ENCODE measurements at places on chromosomes 1 and 21.

- no peak for DNase-seq
Measured at GRCh38 chr1:180946056-180946455, 33.4 kb downstream of the KIAA1614 start.

DNA sequence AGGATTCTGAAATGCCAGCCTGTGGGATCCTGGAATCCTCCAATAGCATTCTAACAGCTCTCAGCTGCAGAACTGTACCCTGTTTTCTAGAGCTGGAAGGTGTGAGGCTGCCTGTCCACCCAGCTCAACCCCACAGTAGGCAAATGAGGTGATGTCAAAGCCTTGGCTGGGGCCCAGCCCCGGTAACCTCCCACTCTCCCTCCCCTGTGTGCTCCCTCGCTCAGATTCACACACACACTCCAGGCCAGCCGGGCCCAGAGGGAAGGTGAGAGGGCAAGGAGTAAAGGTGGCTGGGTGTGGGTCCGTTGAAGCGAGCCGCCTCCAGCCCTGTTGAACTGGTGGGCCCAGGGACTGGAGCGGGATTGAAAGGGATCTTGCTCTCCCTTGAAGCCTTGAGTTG lies at the start of gene BSND:
Gene BSND, plus strand, starts transcription at position 257 of the 400 bp plus-strand sequence. CDS start 254 bp downstream, outside the sequence.
- DNase-seq: no peak

DNA sequence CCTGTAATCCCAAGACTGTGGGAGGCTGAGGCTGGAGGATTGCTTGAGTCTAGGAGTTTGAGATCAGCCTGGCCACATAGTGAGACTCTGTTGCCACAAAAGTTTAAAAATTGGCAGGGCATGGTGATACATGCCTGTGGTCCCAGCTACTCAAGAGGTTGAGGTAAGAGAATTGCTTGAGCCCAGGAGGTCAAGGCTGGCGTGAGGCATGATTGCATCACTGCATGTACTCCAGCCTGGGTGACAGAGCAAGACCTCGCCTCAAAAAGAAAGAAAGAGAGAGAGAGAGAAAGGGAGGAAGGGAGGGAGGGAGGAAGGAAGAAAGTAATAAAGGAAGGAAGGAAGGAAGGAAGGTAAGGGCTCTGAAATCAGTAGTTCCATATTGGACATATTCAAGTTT lies 25.0 kb downstream of the GLUL start:
- DNase-seq: no peak

GRCh38 chr1:178659789-178660208 lies 65.2 kb upstream of the RALGPS2 start:
- no peak for DNase-seq

DNA sequence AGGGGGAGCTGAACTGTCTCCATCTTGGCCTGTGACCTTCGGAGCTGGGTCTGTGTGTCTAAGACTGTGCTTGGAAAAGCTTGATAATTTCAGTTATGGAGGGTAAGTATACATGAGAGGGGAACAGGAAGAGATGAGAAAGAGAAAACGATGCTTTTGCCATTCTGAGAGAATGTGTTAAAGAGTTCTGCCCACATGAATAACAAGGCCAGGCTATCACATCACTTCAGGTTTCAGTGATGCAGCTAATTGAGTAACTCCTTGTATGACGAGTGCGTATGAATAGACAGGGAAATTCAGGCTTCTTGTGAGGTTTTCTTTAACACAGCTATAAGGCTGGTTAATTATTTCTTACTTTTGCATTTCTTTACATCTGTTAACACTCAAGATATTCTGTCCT lies 81.0 kb downstream of the PLPPR5 start:
- no peak for DNase-seq

DNA sequence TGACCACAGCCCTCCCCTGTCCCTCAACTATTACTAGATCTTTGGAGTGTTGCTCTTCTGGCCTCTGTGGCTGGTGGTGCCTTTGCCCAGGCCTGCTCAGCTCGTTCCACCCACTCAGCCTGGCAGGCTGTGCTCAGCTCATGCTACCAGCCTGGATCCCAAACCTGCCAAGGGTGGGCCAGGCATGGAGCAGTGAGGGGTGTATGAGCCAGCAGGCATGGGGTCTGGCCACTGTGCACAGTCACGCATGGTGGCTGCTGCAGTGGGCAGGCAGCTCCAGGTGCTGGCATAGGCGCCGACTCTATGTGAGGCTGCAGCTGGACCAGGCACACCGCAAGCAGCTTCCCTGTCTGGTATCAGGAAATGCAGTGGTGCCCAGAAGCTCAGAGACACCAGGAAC lies 449.9 kb downstream of the MATN1 start:
- DNase-seq: no peak

GRCh38 chr1:7656557-7657215 lies 114.4 kb upstream of the VAMP3 start:
- no peak for DNase-seq

- DNase-seq: no peak
Measured at GRCh38 chr1:172391976-172392375, 28.5 kb upstream of the C1orf105 start.

- peak; percentile 38 for DNase-seq
Measured at GRCh38 chr1:154970631-154971340, at the start of gene SHC1. Gene SHC1 (minus strand): TSS chr1:154970747. CDS start chr1:154970526, 221 bp downstream.

- no peak for DNase-seq
Measured at GRCh38 chr1:219985169-219985568, 56.8 kb upstream of the SLC30A10 start.

- no peak for DNase-seq
Measured at GRCh38 chr1:154759196-154759595, 110.9 kb downstream of the KCNN3 start.

DNA sequence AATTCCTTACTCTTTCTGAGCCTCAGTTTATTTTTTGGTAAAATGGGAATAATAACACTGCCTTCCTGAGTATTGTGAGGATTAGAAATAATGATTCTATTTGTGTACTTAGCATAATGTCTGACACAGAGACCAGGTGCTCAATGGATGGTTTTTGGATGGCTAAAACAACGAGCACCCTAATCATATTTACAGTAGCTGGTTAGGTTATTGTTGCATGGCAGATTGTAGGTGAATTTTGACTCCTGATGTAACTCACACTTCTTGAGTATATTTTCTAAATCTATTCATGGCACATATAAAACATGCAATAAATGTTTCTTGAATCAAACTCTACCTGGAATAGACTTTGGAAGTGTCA lies 11.9 kb upstream of the DUSP10 start:
- no peak for DNase-seq

DNA sequence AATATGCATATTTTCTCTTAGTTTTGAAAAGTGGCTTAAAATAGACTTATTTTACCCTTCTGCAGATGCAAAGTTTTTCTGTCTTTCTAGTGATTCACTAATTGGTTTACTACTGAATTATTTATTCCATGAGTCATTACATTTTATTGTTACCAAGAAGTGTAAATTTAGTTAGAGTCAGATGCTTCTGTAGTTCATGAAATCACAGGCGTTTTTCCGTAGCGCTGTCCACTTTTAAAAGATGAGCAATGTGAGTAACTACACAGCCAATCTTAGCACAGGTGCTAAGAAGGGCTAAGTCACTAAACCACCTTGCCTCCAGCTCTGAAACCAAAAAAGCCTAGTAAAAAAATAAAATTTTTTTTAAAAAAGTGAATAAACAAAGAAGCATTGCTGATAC lies 24.7 kb downstream of the RGS13 start:
- DNase-seq: no peak

- DNase-seq: no peak
Measured at GRCh38 chr1:71979882-71980281, 302.5 kb downstream of the NEGR1 start.

DNA sequence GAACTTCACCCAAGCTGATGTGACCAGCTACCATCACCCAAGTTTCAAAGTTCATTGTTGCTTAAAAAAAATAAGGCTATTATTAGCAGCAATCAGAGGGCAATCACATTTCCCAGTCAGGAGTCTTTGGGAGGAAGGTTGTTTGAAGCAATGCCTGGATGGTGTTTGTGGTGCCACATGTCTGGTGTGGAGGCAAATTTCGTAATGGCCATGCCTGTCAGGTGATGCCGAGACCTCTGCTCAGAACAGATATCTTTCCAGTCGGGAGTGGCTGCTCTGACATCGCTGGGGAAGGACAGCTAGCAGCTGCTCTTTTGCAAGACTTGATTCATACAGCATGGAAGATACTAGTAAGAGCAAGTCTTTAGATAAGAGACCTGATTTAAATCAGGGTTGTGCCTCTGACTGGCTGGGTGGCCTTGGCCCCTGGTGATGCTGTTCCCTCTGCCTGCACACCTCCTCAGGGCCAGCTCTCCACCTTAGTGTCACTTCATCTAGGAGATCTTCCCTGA lies 187.8 kb upstream of the JUN start:
- no peak for DNase-seq

DNA sequence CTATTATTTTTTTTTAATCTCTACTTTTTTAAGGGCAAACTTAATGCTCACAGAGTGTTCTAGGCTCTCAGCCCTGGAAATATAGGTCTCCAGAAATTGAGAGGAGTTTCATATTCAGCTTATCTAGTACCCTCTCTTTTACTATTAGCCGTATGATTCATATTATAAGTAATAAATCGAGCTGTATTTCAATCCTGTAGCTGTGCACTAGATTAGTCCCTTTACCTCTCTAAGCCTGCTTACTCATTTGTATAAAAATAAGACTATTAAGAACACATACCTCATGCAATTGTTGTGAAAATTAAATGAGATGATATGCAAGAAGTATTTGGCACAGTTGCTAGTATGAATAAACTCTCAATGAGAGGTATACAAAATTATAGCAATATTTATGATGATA lies 128.2 kb upstream of the HOOK1 start:
- DNase-seq: no peak

- no peak for DNase-seq
Measured at GRCh38 chr1:24108334-24109165, 3.4 kb downstream of the MYOM3 start.

- no peak for DNase-seq
Measured at GRCh38 chr1:45172005-45172404, 34.4 kb downstream of the ZSWIM5 start.

DNA sequence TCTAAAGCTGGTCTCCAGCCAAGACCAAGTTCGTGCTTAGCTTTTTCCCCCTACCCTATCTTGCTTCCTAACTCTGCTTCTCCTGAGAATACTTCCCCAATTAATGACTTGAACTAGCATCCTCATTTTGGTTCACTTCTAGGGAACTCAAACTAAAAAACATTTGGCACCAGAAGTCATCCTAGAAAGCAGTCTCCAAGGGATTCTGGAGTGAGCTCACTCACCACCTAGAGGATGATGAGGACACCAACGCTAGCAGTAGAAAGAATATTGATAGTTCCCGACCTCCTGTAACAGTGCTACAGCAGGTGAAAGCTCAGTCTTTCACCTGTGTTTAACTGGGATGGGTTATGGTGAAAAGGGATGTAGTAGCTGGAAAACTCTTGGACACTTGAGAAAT lies 4.7 kb upstream of the PSMB2 start:
- DNase-seq: no peak
